Activated CD4-positive, alpha-beta T cell treated with anti-CD3 and anti-CD28 coated beads, Interleukin-2, Interleukin-6, amounts not matched to agents 100 ng/mL and 50 ng/mL, durations not matched to agents 16 hours and 8 hours (primary cell): ENCODE measurements at places on chromosomes 13 and 19.

DNA sequence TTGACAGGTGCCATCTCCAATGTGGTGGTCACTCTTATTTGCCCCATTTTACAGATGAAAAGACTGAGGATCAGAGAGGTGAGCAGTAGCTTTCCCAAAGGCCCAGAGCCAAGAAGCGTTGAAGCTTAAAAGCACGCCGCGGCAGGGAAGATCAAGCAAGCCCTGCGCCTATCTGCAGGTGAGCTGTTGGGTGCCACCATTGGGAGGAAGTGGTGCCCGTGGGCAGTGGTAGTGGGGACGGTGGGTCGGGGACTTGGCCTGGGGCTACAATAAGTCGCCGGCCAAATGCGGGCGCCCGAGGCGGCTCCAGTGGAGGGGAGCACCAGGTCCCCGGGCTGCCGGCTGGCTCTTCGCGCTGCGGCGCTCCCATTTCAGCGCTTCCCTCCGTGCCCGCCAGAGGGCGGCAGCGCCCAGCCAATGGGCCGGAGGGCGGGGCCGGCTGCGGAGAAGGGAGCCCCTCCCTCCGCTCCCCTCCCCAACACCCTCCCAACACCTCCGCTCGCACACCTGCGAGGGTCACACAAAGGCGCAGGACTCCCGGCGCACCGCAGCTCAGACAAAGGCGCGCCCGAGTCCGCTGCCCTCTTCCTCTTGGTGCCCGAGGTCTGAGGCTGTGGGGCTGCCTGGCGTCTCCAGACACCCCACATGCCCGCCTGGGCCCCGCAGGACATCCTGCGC, 744 bp upstream of the POU2F2 start:
- DNase-seq = peak; percentile 91

DNA sequence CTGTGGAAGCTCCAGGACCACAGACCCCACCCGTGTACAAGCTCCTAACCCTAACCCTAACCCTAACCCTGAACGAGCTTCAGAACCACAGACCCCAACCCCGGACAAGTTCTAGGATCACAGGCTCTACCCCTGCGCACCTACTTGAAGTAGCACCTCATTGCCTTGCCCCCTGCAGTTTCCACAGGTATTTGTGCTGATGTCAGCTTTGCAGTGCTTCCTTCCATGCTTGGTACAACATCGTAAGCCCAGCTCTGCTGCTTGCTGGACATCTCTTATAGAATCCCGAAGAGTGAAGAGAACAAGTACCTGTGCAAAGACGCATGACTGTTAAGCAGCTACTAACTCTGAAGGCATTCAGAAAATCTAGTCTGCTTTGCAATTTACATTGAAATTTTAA, 20.7 kb upstream of the CDC16 start:
- DNase-seq = no peak

GRCh38 chr13:45215392-45216077, 14.7 kb upstream of the KCTD4 start:
- no peak for DNase-seq

- DNase-seq = no peak
Measured at GRCh38 chr19:42208612-42209011, 8.9 kb downstream of the DEDD2 start.

- DNase-seq = no peak
Measured at GRCh38 chr13:28658539-28658795, 463 bp upstream of the POMP start.

DNA sequence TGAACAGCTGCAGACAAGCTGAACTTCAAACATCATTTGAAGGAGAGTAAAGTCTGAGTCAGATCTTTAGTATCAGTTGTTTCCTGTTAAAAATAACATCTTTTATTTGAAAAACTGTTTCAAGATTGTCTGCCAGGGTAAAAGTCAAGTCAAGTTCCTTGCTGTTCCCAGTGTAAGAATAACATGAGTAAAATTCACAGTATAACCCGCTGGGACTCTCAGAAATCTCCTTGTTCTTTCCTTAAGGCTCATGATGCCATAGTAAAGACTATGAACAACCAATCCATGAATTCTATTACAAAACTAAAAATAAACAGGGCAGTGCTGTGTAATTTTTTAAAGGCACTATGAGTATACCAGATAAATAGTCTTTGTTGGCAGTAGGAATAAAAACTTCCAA, 112.9 kb downstream of the IRS2 start:
- no peak for DNase-seq

GRCh38 chr13:40537146-40537895, 129.1 kb downstream of the FOXO1 start:
- DNase-seq = no peak

- DNase-seq = no peak
Measured at GRCh38 chr13:42592915-42593900, 19.3 kb downstream of the TNFSF11 start.

DNA sequence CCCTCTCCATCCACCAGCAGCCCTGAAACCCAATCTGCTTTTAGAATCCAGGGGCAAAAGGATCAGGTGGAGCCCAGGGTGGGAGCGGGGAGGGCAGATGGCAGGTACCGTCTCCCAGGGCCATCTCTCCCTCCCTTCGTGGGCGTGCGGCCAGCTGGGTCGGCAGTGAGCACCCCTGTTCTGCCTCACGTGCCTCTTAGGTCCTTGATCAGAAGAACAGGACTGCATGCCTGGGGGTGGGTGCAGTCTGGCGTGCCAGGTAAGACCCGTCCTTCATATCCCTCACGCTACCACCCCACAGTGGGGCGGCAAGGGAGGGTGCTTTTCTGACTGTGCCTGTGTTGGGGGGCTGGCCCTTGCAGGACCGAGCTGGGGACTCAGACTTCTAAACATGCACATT, 2.0 kb downstream of the SLC8A2 start:
- no peak for DNase-seq

GRCh38 chr19:7262470-7262869, 31.7 kb downstream of the INSR start:
- no peak for DNase-seq

- DNase-seq = no peak
Measured at GRCh38 chr13:47372751-47373150, 475.9 kb upstream of the HTR2A start.

- DNase-seq = no peak
Measured at GRCh38 chr19:45958769-45959516, 14.7 kb downstream of the NOVA2 start.

DNA sequence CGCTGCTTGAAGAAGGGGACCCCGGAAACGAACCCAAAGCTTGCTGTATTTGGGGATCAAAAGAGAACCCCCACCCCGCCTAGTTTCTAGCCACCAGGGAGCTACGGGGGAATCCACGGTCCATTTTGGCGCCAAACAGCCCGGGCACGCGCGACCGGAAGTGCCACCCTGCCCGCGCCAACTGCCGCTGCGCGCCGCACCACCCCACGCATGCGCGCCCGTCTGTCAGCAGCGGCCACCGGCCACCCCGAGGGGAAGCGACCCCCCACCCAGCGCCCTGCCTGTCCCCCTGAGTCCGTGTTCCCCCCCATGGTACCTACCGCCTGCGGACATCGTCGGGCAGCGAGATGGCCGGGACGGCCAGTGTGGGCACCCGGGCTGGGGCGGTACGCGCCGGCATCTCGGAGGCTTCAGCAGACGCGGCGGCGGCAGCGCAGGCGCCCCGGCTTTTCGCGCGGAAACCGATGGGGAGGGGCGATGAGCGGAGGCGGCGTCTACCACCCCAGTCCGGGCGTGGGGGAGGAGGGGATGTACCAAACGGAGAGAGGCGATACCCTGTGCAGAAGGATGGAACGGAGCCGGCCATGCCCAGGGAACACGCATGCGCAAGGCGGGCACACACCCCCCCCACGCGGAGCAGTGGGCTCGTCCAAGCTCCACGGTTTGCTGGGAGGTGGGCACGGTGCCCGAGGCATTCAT, at the start of gene DNMT1:
DNMT1 (minus strand) TSS at position 454 of the 699 bp plus-strand sequence; CDS start at position 400, 54 bp downstream.
- peak; percentile 99 for DNase-seq
